Activated CD4-positive, alpha-beta T cell treated with anti-CD3 and anti-CD28 coated beads for 1 hour (primary cell): ENCODE measurements at places on chromosomes 11 and 22.

- DNase-seq: no peak
These were observed at the start of gene HOATZ for GRCh38 chr11:111514216-111515031. TSS of gene HOATZ (plus strand) at chr11:111514778. CDS start at chr11:111514785, 7 bp downstream.

GRCh38 chr22:38202437-38203089 is 769 bp downstream of the MAFF start:
- peak; percentile 16 for DNase-seq

DNA sequence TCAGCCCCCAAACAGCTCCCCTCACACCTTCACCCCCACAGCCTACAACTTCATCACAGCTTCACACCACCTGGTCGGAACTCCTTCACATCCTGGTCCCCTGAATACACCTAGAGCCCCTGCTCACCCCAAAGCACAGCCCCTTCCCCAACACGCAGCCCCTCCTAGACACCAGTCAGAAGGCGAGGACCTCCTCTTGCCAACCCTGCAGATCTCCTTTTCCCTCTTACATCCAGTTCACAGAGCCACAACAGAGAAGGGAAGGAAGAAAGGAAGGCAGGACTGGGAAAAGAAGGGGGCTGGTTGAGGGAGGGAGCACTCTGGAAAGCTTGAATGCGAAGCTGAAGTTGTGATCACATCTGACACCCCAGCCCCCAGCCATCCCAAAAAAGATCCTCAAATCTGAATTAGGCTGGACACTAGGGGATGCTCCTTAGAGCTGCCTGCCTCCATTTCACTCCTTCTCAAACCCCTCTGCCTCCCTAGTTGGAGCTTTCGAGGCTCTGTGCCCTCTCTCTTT is 629 bp downstream of the CCKBR start:
- no peak for DNase-seq

DNA sequence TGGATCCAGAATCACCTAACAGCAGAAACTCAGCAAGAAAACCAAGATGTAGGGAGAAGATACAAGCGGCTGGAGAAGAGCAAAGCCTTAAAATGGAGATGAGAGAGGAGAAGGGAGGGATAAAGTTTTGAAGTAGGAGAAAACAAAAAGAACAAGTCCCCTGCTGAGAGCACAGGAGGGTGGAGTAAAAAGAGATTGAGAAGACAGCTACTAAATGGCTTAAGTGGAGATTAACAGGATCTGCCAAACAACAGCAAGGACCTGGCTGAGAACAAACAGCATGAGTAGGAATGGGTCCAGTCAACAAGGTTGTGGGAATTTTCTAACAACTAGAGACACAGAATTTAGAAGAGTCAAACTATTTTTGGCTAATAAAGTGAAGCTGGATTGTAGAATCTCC is 18.1 kb downstream of the BTG4 start:
- DNase-seq: no peak

DNA sequence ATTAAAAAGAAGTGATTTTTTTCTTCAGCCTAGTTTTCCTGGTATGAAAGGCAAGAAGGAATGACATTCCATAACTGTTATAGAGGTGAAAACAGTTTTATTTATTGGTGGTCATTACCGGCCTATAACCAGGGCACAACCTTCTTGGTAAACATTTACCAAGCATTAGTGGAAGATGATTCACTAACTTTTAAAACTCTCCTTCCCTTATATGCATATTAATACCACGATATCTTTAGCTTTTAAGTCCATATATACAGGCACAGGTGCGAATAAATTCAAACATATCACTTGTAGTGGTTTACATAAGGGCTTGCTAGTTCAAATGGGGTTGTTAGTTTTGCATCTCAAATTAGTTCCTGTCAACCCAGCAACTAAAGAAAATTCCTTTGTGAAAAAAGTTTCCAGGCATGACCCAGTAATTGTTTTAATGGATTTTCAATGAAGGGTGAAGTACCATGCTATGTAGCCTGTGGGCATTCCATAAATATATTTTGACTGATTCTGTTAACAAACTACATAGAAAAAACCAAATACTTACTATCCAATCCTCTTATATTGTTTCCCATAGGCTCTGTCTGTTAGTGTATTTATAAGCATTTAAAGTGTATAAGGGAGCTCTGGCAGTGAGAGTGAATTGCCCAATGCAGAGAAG is 30.6 kb upstream of the ROBO3 start:
- no peak for DNase-seq

- no peak for DNase-seq
These were observed 636 bp downstream of the KCNQ1OT1 start for GRCh38 chr11:2699185-2699530.

DNA sequence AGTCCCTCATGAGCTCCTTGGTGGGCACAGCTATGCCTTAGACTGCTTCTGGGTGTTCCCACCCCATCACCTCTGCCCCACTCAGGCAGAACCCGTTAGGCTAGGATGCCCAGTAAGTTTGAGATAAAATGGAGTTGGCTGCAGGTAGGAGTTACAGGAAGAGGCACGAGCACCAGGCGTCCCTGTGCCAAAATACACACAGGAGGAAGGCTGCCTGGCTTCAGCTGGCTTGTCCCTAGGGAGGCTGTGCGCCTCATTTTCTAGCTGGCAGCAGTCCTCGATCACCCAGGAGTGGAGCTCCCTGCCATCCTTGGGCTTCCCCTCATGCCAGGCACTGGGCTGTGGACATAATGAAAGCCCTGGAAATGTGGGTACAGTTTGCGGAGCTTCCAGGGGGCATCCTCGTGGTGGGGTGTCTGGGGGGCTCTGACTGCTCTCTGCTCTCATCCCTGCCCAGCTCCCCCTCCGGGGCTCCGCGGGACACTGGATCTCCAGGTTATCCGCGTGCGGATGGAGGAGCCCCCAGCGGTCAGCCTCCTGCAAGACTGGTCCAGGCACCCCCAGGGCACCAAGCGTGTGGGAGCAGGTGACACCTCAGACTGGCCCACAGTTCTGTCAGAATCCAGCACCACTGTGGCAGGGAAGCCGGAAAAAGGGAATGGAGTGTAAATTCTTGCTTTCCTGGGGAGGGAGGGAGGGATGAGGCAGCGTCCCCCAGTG is 12.3 kb upstream of the MARK2 start:
- no peak for DNase-seq

- no peak for DNase-seq
These were observed 199.5 kb downstream of the FAM76B start for GRCh38 chr11:95589893-95590612.

DNA sequence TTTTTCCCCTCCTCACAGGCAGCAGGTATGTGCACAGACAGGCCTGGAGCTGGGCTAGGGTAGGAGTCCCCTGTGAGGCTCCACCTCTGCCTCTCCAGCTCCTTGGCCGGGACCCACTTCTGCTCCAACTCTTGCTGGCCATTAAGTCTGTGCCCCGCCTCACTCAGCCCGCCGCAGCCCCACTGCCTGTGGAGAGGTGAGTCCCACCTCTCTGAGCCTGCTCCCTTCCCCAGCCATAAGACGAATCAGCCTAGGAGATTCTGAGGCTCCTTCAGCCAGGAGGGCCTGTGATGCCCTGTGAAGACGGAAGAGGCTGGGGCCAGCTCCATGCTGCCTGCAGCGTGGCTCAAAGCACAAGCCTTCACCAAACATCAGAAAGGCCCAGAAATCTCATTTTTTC is 23.0 kb downstream of the TSKU start:
- no peak for DNase-seq

GRCh38 chr11:79265756-79266322 is 175.0 kb downstream of the TENM4 start:
- no peak for DNase-seq

GRCh38 chr11:2881076-2881980 is 4.2 kb downstream of the CDKN1C start:
- DNase-seq: no peak

GRCh38 chr22:49266561-49267519 is 560.8 kb downstream of the BRD1 start:
- no peak for DNase-seq

DNA sequence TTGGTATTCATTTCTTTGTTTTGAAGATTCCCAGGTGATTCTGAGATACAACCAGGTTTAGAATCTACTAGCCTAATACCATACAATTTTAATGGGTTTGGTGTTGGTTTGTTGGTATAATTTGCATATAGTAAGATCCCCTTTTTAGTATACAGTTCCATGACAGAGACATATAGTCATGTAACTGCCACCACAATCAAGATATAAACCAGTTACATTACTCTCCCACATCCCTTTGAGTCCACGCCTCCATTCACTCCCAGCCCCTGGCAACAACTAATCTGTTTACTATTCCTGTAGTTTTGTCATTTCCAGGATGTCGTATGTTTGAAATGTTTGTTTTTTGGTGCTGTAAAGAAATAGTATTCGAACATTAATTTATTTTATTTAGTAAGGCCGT is 4.3 kb downstream of the ASRGL1 start:
- no peak for DNase-seq

GRCh38 chr22:42380769-42381551 is 51.2 kb downstream of the NFAM1 start:
- DNase-seq: no peak

DNA sequence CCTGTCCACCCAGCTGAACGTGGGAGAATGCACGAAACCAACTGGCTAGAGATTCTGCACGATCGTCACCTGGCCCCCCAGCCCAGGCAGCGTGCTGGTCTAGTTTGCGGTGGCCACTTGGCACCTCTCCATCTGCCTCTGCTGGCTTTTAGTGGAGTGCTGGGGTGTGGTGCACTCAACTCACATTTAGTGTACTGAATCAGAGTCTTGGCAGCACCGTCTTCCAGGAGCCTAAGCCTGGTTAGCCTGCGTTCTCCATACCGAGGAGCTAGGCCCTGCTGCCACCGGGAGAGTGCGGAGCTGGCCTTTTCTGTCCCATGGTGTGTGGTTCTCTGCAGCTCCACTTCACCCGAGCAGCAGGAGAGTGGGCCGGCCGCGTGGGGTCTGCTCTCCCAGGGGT is 2.8 kb downstream of the MRPL23 start:
- no peak for DNase-seq

- no peak for DNase-seq
These were observed 152.9 kb upstream of the GRIA4 start for GRCh38 chr11:105456950-105457349.

DNA sequence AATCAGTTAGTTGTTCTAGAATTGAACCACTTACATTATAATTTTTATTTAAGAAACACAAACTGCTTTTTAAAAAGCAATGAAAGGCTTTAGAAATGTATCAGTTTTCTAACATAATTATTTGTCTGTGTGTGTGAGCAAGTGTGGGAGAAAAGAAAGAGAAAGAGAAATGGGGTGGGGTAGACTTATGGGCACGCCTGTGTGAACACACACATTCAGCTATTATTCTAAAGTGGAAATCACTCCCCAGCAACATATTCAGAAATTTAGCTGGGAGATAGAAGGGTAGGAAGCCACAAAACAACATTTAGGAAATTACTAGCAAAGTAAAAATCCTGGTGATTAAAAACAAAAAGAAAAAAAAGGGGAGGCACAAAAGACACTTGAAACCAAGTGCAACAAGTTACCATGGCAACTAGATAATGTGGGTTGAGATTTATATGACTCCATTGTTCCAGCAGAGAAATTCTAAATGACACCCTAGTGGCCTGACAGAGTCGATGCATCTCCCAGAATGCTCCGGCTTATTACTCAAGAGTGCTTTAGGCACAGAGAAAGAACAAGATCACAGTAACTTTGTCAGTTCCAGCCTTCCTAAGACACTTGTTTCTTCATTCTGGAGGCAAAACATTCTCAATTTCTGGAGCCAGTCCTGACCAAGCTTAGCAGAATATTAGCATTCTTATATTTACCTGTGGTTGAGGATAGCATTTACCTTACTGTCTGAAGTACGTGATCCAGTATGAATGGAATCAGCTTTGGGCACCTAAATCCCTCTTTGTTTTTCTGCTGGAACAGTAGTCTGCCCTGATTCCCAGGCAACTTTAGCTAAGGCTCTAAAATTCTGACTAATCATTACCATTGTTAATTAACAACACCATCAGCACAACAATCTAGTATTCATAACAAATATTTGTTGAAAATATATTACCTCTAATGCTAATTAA is 444.4 kb downstream of the DLG2 start:
- no peak for DNase-seq

- DNase-seq: no peak
These were observed 62.1 kb downstream of the RBFOX2 start for GRCh38 chr22:35966314-35967045.

- DNase-seq: no peak
These were observed 239.9 kb downstream of the CNTN5 start for GRCh38 chr11:99260696-99261095.

DNA sequence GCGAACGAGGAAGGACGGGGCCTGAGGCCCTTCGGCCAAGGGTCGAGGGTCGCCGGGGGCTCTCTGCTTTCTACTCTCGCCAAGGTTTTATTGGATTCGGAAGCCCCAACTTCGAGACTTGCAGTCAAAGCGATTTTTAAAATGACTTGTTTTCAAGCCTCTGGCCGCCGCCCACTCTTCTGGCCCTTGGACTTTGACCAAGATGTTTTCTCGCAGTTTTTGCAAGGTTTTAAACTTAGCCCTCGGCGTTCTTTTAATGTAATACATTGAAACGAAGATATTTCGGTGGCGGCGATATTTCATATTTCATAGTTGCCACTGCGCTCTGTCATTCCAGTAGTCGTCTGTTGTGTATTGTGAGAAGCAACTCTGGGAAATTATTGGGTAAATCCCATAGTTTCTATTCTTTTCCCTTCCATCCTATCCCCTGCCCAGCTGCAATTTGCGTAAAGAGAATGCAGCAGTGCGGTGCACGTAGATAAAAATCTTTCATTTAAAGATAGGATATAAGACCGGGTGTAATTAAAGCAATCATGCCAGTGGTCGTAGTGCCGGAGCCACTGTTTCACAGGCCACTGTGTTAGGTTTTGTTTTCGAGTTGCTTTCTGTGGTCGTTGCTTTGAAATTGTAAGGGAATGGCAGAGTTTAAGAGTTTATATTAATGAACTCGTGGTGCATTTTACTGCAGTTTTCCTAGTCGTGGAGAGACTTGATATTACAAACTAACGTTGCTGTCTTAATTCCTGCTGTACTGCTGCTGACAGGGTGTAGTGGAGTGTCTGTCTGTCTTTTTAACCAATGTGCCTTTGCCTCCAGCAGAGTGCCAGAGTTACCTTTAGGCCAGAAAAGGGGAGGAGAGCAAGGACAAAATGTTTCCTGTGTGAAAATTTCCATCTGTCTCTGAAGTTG is 702 bp downstream of the BIRC2 start:
- no peak for DNase-seq

GRCh38 chr22:49677495-49677889 is 150.2 kb downstream of the BRD1 start:
- DNase-seq: no peak

DNA sequence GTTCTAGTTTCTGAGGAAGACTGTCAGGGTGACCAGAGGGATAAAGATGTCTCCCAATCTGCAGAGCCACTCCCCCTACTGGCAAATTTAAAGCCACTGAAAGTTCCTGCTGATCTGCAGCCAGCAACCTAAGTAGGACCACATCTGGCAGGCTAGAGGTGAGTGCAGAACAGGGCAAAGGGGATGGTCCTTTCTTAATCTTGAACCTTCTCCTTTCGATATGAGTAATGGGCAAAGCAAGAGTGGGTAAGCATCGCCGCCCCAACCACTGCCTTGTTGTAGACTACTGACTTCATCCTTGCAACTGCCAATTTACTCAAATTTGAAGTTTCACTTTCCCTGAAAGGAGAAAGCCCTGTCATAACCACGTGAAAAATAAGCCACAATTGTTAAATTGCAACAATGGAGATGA is 30.7 kb downstream of the SCUBE2 start:
- DNase-seq: no peak
